ENCODE measurements at places on chromosomes 6 and 20.

DNA sequence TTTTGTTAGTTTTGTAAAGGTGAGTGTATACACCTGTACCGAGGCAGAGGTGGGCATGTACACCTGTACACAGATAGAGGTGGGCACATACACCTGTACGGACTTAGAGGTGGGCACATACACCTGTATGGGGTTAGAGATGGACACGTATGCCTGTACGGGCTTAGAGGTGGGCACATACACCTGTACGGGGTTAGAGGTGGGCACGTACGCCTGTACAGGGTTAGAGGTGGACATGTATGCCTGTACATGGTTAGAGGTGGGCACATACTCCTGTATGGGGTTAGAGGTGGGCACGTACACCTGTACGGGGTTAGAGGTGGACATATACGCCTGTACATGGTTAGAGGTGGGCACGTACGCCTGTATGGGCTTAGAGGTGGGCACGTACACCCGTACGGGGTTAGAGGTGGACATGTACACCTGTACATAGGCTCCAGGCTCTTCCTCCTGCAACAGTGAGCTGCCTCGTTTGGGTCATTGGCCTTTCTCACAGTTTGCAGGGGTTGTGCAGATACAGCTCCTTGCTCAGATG is 63.7 kb downstream of the PHACTR3 start:
- DNase-seq = no peak

DNA sequence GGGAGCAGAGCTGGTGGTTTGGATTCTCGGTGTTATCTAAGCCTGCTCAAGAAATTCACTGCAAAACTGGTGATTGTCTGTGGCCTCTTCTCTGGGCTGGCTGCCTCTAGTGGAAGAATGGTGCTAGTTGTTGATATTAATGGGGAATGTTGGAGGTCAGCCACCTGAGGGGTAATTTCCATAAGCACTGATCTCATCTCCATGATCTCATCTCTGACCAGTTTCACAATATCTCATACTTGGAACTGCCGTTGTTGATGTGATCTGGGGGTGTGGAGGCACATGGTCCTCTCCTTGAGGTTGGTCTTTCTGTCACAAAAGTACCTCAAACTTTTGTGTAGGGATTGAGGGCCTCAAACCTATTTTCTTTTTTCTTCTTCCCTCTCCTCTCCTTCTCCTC is 102.6 kb downstream of the CD109 start:
- DNase-seq = peak; percentile 88

GRCh38 chr6:87705070-87705691 is 3.1 kb upstream of the AKIRIN2 start:
- DNase-seq = peak; percentile 59

DNA sequence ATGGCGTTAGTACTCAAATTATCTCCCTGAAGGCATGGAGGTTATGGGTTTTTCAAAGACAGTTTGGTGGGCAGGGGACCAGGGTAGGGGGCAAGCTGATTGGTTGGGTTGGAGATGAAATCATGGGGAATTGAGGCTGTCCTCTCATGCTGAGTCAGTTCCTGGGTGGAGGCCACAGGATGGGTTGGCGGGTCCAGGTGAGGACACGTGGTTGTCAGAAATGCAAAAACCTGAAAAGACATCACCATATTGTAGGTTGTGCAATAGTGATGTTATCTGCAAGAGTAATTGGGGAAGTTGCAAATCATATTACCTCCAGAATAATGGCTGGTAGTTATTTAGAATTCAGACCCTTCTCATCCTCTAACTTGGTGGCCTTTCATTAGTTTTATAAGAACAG is 30.1 kb downstream of the GPX6 start:
- no peak for DNase-seq

DNA sequence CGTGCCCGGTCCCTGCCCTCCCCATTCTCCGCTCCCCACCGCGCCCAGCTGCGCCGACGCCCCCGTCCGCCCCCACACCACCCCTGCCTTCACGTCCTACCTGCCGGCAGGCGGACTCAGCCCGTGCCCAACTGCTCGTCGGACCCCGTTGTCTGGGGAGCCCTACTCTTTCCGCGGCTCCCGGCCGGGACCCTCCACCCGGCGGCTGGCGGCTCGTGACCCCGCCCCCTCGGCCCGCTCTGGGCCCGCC is at the start of gene SERAC1:
SERAC1 (minus strand) TSS at position 223 of the 250 bp plus-strand sequence. CDS start 9,899 bp downstream, outside the sequence.
- DNase-seq = no peak

DNA sequence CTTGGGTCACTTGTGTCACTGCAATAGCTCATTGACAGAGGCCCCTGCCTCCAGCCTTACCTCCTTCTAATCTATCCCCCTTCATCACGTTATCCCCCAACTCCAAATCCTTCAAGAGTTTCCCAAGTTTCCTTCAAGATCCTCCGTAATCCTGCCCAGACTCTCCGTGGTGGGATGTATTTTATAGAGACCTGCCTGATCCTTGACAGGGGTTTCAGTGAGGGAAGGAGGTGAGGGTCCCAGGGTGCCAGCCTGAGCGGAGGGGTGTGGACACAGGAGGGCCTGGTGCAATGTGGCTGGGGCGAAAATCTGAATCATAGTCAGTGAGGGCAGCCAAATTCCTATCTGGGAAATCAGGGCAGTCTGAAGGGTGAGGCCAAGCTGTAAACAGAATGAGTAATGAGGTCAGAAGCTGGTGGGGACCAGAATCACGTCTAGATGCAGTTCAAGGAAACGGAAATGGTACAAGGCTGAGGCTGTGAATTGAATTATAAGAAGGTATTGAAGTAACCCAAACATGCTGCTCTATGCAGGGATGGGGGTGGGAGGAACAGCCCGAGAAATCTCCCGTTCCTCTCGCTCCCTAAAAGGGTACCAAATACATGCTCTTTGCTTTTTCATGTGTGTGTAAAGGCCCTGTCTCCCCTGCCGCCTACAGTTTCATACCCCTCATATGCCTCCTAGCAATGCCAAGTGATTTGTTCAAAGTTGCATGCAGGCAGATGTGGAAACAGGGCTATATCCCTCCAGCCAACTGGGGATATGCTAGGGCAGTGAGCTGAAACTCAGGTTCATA is 35.4 kb upstream of the PIM1 start:
- DNase-seq = peak; percentile 97

DNA sequence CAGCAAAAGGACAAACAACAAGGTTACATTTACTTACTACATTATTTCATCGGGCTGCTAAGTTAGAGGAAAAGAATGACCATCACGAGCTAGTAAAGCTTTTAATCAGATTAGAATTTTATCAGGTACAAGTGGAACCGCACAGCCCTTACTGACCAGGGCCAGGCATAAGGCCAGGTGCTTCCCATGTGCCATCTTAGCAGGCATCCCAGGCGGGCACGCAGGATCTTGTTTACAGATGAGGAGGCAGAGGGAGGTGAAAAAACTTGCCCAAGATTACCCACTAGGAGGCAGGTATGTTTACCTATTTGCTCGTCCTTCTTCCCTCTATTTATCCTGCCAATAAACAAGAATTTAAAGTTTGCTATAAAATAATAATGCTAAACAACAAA is 10.7 kb downstream of the EZR start:
- no peak for DNase-seq

GRCh38 chr6:167573461-167574215 is 248.8 kb downstream of the TTLL2 start:
- peak; percentile 61 for DNase-seq

- no peak for DNase-seq
Observed at GRCh38 chr6:106452628-106453027, 92.1 kb downstream of the CRYBG1 start.

DNA sequence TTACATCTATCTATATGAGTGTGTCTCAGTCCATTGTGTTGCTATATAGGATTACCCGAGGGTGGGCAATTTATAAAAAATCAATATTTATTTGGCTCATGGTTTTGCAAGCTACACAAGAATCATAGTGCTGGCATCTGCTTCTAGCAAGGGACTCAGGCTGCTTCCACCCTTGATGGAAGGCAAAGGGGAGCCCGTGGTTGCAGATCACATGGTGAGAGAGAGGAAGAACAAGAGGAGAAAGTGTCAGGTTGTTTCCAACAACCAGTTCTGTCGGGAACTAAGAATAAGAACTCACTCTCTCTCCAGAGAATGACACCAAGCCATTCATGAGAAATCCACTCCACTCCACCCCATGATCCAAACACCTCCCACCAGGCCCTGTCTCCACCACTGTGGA is 48.2 kb upstream of the TENT5A start:
- no peak for DNase-seq

- no peak for DNase-seq
Observed at GRCh38 chr6:80472271-80472670, 365.8 kb downstream of the BCKDHB start.

- no peak for DNase-seq
Observed at GRCh38 chr6:16857969-16858592, 96.8 kb upstream of the ATXN1 start.

DNA sequence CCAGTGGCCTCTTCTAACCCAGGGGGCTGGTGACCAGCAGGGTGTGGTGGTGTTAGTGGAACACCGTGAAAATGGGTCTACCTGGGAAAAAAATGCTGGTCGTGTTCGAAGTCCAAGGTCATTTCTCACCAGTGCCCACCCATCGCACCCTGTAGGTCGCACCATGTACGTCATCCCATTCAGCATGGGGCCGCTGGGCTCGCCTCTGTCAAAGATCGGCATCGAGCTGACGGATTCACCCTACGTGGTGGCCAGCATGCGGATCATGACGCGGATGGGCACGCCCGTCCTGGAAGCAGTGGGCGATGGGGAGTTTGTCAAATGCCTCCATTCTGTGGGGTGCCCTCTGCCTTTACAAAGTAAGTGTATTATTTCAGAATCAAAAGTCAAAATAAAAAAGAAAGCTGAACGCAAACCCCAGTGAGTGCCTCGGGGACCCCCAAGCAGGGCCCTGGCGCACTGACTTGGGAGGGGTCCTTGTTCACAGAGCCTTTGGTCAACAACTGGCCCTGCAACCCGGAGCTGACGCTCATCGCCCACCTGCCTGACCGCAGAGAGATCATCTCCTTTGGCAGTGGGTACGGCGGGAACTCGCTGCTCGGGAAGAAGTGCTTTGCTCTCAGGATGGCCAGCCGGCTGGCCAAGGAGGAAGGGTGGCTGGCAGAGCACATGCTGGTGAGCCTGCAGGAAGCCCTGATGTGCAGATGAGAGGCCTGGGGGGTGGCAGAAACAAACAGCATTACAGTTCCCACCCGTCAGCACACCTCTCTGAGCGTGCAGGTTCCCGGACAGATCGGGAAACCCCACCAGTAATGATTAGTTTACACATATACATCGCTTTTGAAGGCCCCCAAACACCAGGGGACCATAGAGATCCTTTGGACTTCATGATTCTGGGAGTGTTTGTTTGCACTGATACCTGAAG is 1.9 kb downstream of the PCK1 start:
- DNase-seq = no peak

DNA sequence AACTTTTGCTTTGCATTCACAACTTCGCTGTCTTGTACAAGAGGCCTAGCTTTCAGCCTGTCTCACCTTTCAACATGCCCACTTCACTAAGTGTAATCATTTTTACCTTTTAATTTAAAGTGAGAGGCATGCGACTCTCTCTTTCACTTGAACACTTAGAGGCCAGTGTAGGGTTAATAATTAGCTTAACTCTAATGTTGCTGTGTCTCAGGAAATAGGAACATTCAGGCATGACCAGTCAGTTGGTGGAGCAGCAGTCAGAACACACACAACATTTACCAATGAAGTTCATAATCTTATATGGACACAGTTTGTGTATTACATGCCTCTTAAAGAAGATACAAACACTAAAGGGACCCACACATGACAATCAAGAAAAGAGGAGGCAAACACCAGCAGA is 47.6 kb downstream of the HTR1B start:
- no peak for DNase-seq

DNA sequence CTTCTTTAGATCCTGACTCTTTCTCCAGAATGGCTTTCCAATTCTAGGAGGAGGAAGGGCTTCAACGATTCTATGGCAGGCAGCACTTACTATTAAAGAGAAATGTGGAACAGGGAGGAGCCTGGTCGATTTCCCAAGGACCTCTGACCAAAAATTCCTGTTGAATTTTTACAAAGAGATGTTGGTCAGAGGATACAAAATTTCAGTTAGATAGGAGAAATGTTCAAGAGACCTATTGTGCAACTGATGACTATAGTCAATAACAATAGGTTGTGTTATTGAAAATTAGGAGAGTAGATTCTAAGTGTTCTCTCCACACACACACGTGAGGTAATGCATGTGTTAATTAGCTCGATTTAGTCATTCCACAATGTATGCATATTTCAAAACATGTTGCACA is 130.1 kb upstream of the TNFAIP3 start:
- no peak for DNase-seq

GRCh38 chr6:132165677-132166076 is 214.5 kb upstream of the CCN2 start:
- DNase-seq = no peak

DNA sequence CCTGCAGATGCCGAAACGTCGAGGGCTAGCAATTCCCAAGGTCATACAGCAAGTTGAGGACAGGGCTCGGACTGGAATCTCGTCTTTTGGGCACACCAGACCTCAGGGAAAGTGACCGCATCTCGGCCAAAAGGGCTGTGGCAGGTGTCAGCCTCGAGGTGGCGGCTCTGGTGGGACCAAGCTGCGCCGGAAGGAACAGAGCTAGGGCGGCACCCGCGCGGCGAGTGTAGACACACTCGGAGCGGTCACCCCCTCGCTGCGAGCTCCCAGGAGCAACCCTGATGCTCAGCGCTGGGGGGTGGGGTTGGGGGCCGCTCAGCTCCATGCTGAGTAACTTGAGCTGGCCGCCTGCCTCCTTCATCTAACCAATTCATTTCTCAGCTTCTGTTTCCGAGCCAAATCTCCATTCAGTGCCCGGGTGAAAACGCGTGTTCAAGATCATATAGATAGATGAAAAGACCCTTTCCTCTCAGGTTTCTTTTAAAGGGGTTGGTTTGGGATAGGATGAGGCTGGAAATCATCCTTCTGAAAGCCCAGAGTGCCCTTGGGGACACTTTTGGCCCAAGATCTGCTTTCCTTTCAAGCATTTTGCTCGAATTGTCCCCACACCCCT is 2.2 kb upstream of the TUBB2B start:
- DNase-seq = peak; percentile 72

All from astrocyte of the hippocampus (primary cell).